Fibroblast of the conjunctiva (primary cell): ENCODE measurements at places on chromosomes 4 and X.
A peak's percentile ranks its signal among the peaks of the same experiment; 100 is the strongest.

GRCh38 chr4:38948551-38948950, 80.9 kb downstream of the FAM114A1 start:
- peak; percentile 86 for DNase-seq

- no peak for DNase-seq
Measured at GRCh38 chr4:184392748-184393559, 81.4 kb downstream of the IRF2 start.

DNA sequence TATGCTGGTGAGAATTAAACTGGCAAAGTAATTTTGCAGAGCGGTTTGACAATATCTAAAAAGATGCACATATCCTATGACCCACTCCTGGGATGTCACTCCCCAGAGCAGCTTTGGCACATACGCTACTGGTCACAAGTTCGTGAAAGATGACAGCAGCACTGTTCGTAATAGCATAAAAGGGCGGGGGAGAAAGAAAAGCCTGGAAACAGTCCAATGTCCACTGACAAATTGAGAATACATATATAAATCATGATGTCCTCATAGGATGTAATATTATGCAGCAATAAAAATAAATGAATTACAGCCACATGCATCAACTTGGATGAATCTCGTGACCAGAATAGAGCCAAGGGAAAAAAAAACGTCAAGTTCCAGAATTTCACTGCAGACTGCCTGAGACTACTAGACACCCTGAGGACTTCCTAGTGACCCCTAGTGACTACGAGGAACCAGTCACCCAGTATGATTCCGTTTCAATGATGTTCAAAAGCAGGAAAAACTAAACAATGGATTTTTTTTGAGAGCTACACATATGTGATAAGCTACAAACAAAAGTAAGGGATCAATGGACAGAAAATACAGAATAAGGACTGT, 1.8 kb downstream of the PCSK1N start:
- no peak for DNase-seq

DNA sequence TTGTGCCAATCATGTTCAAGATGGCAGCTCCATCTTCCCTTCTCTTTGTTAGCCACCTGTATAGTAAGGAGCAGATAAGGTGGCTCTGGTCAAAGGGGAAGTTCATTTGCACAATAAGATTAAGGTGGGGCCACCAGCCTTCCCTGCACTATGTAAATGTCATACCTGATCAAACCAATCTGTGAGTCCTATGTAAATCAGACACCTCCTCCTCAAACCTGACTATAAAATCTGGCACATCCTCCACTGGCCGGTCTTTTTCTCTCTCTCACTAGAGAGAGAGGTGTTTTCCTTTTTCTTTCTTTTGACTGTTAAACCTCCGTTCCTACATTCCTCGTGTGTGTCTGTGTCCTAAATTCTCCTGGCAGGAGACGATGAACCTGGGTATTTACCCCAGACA, 572.5 kb upstream of the AADAT start:
- DNase-seq, result no peak

DNA sequence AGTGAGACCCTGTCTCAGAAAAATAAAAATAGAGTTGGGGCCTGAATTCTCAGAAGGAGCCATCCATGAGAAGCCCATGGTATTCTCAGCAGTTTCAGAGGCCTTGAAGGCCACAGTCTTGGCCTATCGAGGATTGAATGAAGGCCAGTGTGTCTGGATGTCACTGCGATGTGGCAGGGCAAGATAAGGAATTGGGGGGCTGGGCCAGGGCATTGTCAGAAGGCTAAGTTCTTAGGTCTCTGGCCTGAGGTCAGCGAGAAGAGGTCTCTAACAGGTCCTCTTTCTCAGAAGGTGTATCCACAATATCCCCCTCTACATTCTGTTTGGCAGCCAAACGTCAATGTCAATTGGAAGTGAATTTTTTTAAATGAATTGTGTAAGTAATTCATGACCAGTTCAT, 5.7 kb downstream of the ZNF275 start:
- DNase-seq, result no peak

DNA sequence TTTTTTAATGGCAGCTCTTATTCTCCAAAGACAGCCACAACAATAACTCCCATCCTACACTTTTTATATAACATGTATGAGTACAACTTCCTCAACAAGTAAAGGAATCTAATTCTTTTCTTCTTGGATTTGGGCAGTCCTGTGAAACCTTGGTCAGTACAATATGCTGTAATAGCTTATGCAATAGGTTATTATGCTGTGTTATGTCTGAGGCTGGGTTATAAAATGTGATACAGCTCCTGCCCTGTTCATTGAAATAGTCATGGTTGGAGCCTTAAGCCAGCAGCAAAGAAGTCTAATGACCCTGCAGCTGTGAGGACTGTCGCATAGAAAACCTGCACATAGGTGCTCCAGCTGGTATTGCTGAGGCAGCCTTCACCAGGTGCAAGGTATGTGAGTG, 215.8 kb upstream of the RASGEF1B start:
- DNase-seq, result no peak

GRCh38 chrX:138082251-138082650, 516.3 kb downstream of the ZIC3 start:
- DNase-seq, result no peak

DNA sequence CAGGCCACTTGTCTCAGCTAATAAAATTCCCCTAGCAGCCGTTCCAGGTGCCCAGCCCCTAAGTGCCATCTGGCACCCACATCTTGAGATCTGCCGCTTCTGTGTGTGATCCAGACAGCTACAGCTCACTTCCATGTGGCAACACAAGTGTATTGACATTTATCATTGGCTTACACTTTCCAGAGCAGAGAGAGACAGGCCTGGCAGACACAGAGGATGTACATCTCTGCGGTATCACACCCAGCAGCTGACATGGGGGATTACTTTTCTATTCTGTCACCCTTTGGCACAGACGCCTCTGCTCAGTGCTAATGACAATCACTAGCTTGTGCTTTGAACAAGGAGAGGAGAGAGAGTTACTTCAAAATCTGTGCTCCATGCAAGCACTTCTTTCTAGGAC, 195.9 kb downstream of the KDR start:
- DNase-seq, result no peak

DNA sequence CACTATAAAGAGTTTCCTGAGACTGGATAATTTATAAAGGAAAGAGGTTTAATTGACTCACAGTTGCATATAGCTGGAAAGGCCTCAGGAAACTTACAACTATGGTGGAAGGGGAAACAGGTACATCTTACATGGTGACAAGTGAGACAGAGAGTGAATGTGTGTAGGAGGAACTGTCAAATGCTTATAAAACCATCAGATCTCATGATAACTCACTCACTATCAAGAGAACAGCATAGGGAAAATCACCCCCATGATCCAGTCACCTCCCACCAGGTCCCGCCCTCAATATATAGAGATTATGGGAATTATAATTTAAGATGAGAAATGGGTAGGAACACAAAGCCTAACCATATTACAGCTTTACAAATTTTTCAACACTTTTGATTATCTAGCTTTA, 266.0 kb downstream of the DTHD1 start:
- no peak for DNase-seq

- no peak for DNase-seq
Measured at GRCh38 chr4:134313591-134313990, 112.0 kb upstream of the PABPC4L start.

DNA sequence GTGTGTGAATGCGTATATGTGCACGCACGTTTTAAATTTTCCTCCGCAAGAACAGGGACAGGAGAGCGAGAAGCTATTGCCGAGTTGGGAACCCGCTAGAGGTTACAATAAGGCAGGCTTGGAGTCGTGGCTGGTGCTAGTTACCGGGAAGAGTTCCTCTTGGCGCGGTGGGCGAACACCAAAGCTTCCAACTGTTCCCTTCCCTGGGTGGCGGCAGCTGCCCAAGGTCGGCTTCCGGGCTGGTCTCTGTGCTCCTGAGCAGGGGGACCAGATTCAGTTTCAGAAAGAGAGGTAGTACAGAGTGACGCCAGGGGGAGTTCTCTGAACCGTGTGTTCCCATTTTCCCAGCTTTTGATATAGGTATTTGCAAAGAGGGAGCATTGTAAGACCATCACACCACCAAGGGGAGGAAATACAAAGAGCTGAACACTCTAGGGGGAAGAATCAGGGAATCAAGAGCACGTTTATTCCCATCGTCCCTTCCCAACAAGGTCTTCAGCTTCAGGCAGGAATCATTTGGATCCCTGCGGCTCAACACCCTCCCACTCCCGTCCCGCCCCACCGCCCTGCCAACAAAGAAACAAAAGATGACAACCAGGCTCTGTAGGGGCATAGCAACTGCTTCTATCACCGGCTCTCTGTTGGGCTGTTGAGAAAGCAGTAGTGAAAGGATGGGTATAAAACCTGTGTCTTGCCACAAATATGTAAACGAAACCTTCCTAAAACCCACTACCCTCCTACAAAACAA, 113.6 kb upstream of the TEX13C start:
- DNase-seq, result no peak

- no peak for DNase-seq
Measured at GRCh38 chr4:111274486-111274885, 651.6 kb upstream of the PITX2 start.

- DNase-seq, result no peak
Measured at GRCh38 chrX:104318330-104319009, 63.7 kb upstream of the ESX1 start.

GRCh38 chrX:1493412-1493811, 40.7 kb upstream of the ASMTL start:
- DNase-seq, result no peak
